Omental fat pad (tissue), 4 donors: ENCODE measurements at places on chromosomes 6 and 20. TPM values are rescaled to one million over a fixed set of nuclear protein-coding genes. Genes with fewer than 3 reads are reported as not detected.

SNAP91 gene
- 0.28 TPM for total RNA-seq

PGBD1 gene
- total RNA-seq: 4.0 TPM

DNA sequence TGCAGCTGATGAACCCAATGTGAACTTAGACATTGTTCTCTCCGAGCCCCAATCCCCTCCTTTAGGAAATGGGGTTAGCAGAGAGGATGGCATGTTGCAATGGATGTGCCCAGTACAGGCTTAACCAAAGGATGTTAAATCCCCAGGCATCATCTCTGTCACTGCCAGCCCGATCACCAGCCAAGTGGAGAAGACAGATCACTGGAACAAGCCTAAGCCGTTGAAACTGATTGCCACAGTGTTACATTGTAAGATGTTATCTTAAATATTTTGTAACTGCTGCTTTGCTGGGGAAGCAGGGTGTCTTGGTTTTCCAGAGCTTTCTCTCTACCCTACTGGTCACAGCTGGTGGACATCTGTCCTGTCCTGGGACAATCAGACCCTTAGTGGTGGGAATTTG is 783.4 kb upstream of the CHD6 start:
- no peak for DNase-seq

- no peak for DNase-seq
Observed at GRCh38 chr20:38804682-38805501, 605 bp upstream of the PPP1R16B start.

DNA sequence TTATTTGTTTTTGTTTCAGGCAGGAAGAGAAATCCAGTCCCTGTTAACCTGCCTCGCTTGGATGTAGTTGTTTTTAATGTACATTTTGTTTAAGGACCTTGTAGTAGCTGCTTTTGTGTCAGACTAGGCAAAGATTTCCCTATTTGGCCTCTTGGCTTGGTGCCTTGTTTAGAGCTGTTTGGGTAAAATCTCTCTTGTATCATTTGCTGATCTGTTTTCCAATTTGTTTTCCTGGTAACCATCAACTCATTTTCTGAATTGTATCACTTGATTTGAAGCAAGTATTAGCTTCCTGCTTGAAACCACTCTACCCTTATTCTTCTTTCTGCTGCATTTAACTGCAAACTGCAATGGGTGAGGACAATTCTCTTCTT is 160.7 kb downstream of the ZFAND3 start:
- no peak for DNase-seq

- DNase-seq: no peak
Observed at GRCh38 chr6:123321020-123321419, 315.7 kb downstream of the TRDN start.

DNA sequence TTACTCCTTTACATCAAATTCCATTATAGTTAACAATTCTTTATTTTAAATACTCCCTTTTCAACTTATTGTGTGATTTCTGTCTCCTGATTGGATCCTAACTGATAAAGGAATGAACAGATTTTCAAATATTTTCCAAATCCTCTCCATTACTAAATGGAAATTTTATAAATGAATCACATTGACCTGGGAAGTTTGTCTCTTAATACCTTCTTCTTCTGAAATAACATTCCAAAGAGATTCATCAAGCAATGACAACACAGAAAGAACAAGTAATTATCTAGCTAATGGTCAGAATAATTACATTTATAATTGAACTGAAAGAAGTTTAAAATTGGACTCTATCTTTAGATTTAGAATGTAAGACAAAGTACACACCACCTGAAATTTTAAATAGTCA is 515.4 kb upstream of the PTCHD4 start:
- DNase-seq: no peak

DNA sequence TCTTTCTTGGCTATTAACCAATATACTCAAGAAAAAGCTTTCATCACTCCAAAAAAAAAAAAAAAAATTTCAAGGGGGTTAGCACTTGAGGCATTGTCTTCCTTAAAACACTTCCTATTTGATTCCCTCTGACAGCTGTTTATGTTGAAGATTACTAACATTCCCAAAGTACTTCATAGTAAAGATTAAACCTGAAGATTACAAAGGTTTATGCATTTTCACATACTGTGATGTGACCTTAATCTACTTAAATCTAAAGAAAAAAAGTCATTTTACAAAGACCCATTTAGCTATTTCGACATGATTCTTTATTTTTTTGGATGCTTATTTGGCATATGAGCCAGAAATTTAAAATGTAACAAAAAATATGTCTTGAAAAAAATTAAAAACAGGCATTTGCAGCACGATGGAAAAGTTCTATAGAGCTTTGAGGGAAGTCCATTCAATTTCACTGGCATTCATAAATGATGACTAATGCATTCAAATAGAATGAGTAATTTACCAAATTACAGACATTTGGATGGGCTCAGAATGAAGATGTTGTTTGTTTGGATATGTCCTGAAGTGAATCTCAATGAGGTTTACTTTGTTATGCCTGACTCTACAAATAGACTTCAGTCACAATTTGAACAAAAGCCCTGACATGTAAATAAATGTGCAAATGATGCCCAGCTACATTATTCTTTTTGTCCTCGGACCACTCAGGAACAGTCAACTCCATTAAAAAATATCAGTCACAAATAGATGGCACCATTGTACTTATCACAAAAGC is 674.6 kb upstream of the MARCKS start:
- DNase-seq: no peak

DNA sequence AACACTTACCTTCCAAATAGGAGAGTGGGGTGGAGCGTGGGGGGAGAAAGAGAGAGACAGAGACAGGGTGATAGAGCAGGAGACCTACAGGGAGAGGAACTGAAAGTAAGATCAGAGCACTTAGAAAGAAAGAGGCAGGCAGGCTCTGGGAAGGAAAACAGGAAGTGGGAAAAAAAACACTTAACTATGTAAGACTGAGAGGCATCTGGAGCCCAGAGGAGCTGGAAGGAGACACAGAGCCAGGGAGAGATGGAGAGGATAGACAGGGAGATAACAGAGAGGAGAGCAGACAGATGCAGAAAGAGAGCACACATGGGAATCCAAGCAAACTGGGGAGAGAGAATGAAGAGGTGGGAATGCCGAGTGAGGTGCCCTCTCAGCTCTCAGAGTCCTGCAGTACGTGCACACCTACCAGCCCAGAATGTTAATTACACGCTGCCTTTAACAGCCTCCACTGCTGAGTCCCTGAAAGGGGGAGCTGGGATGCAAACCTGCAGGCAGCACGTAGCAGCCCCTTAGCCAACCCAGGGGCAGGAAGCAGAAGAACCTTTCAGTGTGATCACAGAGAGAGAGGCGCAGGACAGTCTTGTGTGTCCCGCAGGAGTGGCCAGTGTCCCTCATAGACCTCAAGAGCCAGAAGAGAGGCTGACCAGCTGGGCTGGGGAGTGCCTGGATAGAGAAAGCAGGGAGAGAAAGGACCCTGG is 132.7 kb upstream of the LRFN2 start:
- DNase-seq: no peak

- DNase-seq: no peak
Observed at GRCh38 chr6:56821005-56821432, 133.9 kb upstream of the BEND6 start.

GRCh38 chr6:152428126-152428525 is 209.0 kb downstream of the SYNE1 start:
- no peak for DNase-seq
